ENCODE measurements at places on chromosomes 5 and 9.

GRCh38 chr5:154087260-154087659 lies 48.5 kb downstream of the MFAP3 start:
- peak; percentile 34 for DNase-seq

DNA sequence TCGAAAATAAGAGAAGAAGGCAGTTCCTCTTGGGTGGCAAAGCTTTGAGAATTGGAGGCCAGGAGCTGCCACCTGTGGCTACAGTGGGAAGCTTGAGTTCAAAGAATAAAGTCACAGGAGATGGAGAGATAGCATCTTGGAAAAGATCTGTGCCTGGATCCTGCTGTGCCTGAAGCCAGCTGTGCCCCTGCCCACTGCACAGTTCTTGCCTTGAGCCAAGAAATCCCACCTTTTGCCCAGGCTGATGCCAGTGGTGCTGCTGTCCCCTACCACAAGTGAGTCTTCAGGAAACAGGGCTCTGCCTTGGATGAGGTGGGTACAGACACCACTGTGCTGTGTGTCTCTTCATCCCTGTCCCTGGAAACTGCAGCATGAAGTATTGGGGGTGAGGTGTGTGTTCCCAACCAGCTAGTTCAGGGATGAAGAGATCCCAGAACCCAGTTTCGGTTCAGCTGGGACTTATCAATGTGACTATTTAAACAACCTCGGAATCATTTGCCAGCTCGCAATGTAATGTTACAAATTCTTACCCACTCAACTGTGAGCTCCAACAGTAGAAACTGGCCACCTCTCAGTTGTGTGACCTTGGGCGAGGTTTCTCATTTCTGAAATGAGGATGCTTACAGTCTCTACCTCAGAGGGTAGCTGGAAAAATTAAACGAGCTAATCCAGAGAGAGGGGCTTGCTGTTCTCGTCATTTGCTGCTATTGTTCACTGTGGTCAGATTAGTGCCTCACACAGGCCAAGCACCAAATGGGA lies 5.9 kb downstream of the IER5L start:
- DNase-seq = no peak

DNA sequence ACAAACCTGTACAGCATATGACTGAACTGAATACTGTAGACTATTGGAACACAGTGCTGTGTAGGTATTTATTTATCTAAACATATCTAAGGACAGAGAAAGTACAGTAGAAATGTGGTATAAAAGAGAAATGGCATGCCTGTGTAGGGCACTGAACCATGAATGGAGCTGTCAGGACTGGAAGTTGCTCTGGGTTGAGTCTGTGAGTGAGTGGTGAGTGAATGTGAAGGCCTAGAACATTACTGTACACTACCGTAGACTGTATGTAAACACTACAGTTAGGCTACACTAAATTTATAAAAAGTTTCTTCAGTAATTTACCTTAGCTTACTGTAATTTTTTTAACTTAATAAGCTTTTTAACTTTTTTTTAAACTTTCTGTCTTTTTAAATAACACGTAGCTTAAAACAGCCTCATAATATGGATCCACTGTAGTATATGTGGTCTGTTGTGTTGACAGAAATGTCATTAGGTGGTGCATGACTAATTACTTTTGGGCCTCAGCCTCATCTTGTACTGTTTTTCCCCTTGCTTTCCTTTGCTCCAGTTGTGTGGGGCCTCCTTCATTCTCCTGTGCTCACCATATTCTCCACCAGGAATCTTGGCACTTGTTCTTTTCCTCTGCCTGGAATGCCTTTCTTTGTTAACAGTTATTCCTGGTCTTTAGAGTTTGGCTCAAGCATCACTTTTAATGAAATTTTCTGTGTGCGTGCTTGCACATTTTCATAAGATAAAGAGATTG lies 8.8 kb downstream of the SPIN1 start:
- DNase-seq = peak; percentile 63

DNA sequence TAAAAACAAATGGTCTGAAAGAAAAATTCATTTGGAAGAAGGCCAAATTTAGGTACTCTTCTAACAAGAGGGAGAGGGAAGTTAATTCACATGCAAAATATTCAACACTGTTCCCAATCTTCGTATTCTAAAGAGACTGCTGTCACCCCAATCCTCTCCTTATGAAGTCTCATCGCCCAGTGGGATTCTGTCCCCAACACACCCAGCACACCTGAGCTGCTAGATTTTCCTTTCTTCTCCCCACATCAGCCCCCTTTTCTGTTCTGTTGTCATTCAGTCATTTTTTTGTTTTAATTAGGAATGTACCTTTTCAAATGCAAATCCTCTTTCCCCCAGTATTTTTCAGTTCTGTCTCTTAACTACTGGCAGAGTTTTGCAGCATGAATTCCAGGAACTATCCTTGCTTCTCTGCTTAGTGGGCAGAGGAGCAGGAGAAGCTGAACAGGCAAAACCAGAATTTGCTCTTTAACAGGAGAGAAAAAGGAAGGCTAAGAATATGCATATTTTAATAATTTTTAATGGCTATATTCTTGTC lies 366.9 kb downstream of the MAN2A1 start:
- no peak for DNase-seq

DNA sequence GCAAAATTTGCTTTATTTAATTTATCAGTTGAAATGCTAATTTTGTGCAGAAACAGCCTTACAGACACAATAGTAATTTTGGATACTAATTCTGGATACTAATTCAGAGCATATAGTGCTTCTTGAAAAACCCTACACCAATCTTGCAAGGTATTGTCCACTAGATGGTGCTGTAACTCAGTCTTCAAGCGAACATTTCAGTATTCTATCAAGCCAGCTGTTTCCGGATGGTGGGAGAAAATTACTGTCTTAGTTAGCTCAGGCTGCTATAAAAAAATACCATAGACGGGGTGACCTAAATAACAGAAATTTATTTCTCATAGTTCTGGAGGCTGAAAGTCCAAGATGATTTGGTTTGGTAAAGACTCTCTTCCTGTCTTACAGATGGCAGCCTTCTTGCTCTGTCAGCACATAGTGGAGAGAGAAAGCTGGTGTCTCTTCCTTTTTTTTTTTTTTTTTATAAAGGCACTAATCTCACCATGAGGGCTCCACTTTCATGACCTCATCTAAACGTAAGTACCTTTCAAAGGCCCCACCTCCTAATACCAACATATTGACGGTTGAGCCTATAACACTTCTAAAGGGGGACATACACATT lies 1306.5 kb upstream of the CDH9 start:
- no peak for DNase-seq

DNA sequence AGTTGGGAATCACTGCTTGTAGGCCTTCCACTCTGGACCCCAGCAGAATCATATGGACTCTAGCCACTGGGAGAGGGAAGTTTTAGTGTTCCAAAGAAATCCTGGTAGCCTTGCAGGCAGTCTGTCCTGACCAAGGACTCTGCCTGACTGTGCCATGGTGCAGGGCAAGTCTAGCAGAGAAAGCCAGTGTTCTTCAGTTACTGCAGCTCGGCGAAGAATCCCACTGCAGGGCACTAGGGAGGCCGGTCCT lies 20.3 kb upstream of the MATR3 start:
- no peak for DNase-seq

GRCh38 chr5:1672396-1672795 lies 127.2 kb downstream of the MRPL36 start:
- DNase-seq = no peak

DNA sequence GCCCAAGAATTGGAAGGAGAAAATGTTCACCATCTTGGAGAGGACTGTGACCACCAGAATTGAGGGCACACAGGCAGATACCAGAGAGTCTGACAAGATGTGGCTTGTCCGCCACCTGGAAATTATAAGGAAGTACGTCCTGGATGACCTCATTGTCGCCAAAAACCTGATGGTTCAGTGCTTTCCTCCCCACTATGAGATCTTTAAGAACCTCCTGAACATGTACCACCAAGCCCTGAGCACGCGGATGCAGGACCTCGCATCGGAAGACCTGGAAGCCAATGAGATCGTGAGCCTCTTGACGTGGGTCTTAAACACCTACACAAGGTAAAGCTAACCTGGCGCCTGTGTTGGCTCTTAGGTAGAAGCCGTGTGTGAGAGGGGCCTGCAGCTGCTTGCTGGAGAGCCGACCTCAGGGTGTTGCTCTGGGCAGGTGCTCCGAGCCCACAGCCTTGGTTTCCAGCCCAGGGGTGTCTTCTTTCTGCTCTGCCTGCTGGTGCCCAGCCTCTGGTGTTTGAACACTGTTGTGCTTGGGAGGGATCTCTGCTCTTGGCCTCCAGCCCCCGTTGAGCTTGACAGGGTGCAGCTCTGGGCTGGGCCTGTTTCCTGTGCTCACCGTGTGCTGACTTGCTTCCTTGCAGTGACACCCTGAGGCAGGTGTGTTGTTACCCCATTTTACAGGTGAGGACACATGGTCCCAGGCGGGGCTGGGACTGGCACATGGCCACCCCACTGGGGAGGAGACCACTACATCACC lies 10.9 kb downstream of the EXOC3 start:
- no peak for DNase-seq

DNA sequence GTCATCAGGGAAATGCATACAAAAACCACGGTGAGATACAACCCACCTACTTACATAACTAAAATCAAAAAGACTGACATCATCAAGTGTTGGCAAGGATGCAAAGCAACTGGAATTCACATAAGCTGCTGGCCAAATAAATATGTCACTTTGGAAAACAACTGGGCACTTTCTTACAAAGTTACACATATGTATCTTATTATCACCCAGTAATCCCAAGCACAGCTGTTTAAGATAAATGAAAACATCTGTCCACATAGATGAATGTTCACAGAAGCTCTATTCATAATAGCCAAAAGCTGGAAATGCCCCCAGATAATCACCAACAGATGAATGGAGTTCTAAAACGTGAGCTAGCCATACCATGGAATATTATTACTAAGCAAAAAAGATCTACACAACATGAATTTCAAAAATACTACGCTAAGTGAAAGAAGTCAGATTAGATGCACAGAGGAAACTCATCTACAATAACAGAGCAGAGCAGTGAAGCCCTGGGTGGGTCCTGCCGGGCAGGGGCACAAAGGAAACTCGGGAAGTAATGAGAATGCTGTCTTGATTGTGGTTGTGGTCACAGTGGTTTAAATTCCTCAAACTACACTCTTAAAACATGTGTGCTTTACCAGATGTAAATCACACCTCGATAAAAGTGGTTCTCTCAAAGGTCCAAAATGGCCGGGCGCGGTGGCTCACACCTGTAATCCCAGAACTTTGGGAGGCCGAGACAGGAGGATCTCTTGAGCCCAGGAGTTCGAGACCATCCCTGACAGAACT lies 8.5 kb downstream of the CAMSAP1 start:
- DNase-seq = peak; percentile 94

GRCh38 chr5:60972231-60972630 lies 27.2 kb downstream of the NDUFAF2 start:
- no peak for DNase-seq

DNA sequence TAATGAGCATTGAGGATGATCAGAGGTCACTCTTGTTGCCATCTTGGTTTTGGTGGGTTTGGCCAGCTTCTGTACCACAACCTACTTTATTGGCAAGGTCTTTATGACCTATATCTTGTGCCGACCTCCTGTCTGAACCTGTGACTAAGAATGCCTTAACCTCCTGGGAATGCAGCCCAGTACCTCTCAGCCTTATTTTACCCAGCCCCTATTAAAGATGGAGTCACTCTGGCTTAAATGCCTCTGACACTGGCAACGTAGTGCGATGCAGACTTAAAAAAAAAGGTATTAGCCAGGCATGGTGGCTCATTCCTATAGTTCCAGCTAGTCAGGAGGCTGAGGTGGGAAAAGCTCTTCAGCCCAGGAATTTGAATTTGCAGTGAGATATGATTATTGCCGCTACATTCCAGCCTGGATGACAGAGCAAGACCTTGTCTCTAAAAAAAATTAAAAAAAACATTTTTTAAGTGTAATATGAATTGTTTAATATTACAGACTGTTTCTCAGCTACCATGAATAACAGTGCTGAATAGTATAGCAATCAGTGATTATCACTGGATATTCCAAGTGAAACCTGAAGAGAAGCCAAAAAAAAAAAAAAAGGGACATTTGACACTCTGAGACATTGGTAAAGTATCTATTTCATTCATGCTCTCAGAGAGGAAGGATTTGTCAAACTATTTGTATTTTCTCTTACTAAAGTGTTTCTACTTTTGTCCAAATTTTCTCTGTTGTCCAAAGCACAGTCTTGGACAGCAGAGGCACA lies 18.3 kb upstream of the STOM start:
- no peak for DNase-seq

- DNase-seq = no peak
These were observed 27.5 kb downstream of the DYNC2I2 start for GRCh38 chr9:128629136-128629535.

DNA sequence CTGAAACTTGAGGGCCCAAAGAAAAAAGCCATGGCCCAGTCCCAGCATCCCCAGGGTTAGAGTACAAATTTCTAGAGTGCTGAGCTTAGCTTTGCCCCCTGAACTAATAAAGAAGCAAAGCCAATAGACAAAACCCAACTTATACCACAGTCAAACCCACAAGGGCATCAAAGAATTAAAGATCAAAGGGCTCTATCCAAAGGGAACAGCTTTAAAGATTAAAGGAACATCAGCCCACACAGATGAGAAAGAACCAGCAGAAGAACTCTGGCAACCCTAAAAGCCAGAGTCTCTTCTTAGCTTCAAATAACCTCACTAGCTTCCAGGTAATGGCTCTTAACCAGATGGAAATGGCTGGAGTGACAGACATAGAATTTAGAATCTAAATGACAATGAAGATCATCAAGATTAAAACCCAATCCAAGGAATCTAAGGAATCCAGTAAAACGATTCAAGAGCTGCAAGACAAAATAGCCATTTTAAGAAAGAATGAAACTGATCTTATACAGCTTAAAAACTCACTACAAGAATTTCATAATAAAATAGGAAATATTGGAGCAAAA lies 93.9 kb downstream of the YIPF5 start:
- DNase-seq = no peak

GRCh38 chr5:73999297-73999696 lies 373.3 kb downstream of the ARHGEF28 start:
- no peak for DNase-seq

- DNase-seq = no peak
These were observed 160.9 kb upstream of the POU5F2 start for GRCh38 chr5:93902288-93902687.

GRCh38 chr9:114803479-114804265 lies 2.2 kb downstream of the TNFSF15 start:
- peak; percentile 57 for DNase-seq

DNA sequence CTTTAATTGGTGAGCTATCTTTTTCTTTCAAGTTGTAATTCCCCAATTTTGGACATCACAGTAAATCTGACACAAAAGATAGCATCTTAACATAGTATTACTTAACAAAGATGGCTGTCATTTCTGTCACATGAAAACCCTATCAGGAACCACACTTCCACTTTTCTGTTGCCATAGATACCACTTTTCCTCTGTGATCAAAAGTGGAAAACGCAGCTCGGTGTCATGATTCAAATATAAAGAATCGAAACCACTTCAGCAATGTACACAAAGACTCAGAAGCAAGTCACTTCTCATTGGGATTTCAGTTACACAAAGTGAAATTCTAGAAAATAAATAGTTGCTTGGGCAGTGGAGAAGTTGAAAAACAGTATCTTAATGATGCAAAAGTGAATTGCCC lies 524.9 kb upstream of the ITGA1 start:
- DNase-seq = no peak

GRCh38 chr9:97668485-97668884 lies 28.7 kb downstream of the XPA start:
- DNase-seq = no peak

- peak; percentile 77 for DNase-seq
These were observed 110.1 kb downstream of the FOXD1 start for GRCh38 chr5:73338256-73339050.

All from AG10803 (cell line).